ENCODE measurements at places on chromosomes 5 and 9.

- no peak for DNase-seq
Observed at GRCh38 chr9:70031141-70031545, 12.5 kb upstream of the MAMDC2 start.

- no peak for DNase-seq
Observed at GRCh38 chr9:107653263-107653821, 163.8 kb upstream of the KLF4 start.

- peak; percentile 81 for DNase-seq
Observed at GRCh38 chr9:89597711-89598362, 7.0 kb upstream of the GADD45G start.

GRCh38 chr5:67620424-67621397, 424.1 kb upstream of the CD180 start:
- no peak for DNase-seq

GRCh38 chr9:101738566-101739183, at the start of gene GRIN3A:
Gene GRIN3A (minus strand): TSS chr9:101738647. CDS start chr9:101737979, 668 bp downstream.
- peak; percentile 58 for DNase-seq

GRCh38 chr5:175836737-175837136, 34.6 kb upstream of the CPLX2 start:
- DNase-seq: peak; percentile 3

GRCh38 chr5:43231977-43232376, 40.0 kb downstream of the NIM1K start:
- DNase-seq: peak; percentile 56

DNA sequence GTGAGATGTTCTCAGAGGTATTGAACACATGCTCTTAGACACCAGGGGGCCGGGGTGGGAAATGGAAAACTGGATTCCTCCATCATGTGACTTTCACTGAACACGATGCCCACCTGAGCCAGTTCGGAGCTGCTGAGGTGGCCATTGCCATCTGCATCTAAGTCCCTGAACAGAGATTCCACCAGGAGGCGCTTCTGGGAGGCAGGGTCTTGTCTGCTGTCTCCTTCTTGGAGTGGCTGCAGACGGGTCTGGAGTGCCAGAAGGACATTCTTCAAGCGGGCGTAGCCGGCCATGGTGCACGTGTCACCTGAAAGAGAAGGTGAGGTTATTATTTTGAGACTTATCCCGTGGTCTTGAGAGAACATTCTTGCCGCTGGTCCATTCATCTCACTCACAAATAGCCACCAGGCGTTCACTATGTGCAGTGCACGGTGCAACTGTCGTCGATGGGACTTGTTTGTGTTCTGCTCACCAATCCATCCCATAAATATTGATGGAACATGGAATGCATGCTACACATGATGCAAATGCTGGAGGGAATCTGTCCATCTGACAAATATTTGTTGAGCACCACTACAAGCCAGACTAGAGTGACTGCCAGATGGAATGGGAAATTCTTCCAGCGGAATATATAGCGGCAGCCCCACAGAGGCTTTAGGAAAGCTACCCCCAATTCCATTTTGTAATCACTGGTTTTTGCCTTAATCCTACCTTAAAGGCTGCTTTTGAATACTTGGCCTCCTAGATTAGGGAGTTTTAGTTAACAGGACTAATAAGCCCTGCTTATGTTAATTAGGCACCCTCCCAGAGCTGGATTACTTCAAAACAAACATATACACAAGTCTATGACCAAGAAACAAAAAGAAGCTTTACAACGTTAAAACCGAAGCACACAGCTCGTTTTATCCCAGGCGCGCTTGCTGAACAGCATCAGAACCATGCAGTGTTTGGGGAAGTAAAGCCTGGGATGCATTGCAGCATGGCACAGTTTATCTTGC, 264.8 kb downstream of the HSPA4 start:
- peak; percentile 27 for DNase-seq

GRCh38 chr9:123486431-123486830, 130.4 kb downstream of the CRB2 start:
- DNase-seq: no peak

DNA sequence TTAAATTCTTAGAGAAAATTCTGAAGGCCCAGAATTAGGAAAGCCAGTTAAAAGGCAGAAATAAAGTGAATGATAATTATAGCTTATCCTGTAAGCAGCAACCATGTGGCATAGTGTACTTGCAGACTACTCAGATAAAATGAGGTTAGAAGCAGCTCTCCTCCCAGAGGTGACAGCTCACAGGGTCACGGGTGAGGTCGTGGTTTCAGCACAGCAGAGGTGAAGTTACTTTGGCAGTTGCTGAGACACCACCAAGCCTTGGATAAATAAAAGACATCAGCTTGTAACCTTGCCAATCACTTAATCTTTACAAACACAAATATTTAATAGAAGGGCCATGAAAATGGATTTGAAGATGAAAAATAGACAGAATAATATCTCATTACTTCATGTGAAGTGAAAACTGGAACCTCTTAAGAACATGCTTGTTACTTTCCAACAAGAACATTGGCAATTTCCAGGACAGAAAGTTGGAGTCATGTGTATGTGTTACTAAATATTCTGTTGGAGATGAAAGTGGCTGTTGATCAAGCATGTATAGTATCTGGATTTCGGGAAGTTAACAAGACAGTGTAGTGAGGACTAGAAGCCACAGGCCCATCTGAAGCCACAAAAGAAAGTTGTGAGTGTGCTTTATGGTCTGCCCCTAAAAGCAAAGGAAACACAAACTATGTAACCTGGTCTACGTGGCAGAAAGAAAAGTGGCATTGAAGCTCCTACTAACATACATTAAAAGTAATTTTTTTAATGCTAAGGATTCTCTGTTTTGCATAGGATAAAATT, 134.4 kb downstream of the ERCC6L2 start:
- DNase-seq: peak; percentile 84

DNA sequence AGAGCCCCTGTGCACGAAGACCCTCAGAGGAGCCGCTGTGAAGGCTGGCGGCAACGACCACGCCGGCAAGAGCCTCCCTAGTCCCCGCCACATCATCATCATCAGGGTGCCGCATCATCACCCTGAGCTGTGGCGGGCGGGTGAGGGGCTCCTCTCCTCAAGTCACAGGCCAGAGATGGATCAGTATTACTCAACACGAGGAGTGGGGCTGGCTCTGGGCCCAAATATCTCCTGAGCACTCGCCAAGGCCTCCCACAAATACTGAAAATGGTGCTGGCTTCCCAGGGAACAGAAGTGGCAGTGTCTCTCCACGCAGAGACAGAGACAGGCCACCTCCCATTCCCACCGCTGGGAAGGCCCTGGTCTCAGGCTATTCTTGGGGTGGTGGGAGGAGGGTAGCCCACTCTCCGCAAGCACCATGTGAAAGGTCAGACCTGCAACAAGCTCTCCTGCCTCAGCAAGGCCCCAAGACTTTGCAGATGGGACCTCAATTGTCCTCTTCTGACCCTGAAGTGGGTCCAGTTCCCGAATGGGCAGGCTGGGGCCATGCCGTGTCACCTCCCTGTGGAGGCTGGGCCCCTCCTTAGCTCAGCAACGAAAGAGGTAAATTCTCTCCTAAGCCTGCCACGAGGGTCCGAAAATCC, 39.3 kb upstream of the ZNF354A start:
- DNase-seq: no peak

GRCh38 chr5:170416526-170416925, 27.4 kb upstream of the KCNMB1 start:
- no peak for DNase-seq

- peak; percentile 81 for DNase-seq
Observed at GRCh38 chr5:119417891-119418605, 34.2 kb upstream of the HSD17B4 start.

DNA sequence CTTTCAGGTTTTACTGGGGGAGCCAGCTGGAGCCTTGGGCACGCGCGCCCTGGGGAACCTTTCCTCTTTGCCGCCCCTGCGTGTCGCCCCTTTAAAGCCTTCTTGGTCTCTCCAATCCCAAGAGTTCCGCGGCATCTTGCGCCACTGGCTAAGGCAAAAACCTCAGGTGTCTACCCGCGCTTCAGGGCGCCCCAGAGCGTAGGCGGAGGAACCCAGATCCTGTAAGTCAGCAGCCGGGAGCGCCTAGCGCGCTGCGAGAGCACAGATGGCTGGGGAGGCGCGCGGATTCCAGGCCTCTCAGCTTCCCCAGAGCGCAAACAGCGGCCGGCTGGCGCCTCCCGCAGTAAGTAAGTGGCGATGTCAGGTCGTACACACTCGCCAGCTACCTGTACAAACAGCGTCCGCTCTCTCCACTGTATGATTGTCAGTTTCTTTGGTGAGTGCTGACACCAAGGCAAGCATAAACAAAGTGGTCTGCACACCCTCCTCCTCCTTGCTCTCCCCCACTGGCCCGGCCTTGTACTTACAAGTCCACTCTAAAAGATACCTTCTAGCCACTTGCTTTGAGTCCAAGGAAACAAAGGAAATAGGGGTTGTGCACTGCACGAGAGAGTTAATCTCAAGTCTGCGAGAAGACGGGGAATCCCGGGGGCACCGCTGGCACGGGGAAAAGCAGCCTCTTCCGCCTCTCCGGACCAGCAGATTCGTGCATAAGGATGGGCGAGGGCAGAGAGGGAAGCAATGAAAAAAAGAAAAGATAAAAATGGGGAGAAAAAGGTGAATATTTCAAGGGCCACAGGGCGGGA, 2.9 kb downstream of the HTR1A start:
- DNase-seq: peak; percentile 4

DNA sequence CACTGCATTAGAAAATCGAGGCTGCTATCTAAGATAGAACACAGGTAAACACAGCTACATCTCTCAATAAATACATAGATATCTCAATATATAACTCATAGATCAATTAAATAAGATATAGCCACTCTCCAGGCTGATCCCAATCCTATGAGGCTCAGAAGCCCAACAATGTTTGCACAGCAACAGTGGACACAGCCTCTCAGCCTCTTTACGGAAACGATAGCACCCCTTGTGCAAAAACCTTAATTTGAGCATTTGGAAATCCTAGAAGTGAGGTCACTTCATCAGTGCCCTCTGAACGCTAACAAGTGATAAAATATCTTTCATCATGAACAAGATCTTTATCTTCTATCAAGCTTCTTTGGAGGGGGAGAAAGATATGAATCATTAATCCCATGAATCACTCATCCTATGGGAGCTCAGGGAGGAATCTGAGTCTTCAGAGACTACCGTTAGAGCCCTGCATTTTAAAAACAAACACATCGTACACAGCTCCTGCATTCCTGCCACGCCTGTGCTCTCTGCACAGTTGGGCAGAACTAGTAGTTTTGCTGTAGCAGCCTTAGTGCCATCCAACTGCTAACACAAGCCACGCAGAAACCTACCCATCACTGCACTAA, 71.4 kb downstream of the MED27 start:
- no peak for DNase-seq

GRCh38 chr9:136044207-136044970, 50.7 kb downstream of the NACC2 start:
- no peak for DNase-seq

GRCh38 chr9:76037587-76038225, 147.2 kb downstream of the PCSK5 start:
- DNase-seq: no peak

DNA sequence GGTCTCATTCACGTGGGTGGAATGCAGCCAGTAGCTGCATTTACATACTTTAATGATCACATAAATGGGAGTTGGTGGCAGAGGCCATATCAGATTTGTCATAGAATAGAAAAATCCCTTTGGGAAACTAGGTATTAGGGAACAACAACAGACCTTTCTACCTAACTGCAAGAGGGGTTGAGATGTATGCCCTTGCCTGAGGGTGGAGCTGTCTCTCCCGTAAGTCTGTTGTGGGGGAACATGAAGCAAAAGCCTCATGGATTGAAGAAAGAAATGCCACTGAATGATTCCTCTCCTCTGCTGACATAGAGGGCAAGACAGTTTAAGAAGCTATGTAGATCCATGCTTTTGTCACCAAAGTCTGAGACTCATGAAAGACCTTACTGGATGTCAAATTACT, 461.3 kb downstream of the SPOCK1 start:
- no peak for DNase-seq

DNA sequence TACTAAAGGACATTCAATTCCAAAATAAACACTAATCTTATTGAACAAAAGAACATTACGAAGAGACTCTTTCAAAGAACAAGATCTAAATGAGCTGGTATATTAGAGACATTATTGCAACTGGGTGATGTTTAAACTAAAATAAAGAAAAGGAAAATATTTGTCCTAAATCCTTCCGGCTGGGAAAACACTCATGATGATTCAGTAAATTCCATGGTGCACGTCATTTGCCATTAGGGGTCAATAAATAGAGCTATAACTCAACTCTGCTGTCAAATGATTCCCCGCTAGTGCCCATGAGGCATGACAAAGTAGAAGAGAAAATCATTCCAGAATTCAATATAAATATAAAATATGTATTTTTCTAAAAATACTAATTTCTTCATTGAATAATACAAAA, 565.5 kb upstream of the TUSC1 start:
- DNase-seq: no peak

DNA sequence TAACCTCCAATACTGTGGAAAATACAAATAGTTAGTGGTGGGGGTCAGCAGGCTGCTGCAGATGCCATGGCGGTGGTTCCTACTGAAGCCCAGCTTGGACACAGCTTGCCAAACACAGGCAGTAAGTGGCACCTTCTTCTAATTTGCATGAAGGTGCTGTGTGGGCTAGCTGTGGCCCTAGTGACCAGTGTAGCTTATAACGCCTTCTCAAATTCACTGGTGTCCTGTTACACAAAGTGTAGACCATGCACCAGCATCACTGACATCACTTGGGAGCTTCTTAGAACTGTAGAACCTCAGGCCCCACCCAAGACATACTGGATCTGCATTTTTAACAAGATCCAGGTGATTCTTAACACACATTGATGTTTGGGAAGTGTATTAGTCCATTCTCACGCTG, 58.8 kb upstream of the TGFBR1 start:
- DNase-seq: no peak

GRCh38 chr5:156759156-156759555, 90.9 kb upstream of the PPP1R2B start:
- no peak for DNase-seq

DNA sequence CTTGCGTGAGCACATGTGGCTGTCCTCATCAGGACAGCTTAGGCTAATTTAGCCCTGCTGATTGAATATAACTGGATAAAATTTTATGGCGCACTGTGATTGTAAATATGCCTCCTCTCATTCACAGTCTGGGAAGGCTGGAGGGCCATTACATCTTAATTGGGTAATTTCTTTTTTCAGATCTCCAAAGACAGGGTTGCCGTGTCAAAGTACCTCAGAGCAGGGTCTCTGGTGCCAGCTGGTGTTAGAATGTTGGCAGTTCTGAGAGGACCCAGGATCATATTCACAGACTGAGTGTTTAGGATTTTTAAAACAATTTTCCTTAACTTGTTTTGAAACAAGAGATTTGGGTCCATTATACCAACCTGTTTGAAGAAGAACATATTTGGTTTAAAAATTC, 455.7 kb upstream of the TLE4 start:
- DNase-seq: no peak

DNA sequence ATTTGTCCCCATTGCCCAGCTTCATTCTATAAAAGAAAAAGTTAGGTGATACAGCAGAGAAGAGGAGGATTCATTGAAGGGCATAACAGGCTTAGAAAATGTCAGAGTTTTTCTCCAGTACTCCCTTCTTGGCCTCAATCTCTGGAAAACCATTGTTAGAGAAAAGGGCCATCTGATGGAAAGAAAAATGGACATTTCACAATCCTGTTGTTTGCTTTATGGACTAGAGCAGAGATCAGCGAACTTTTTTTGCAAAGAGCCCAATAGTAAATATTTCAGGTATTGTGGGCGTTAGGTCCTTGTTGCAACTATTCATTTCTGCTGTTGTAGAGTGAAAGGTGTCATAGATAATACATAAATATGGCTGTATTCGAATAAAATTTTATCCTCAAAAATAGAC, 208.8 kb downstream of the TLE4 start:
- DNase-seq: no peak

- peak; percentile 32 for DNase-seq
Observed at GRCh38 chr5:102229685-102230084, 66.4 kb downstream of the SLCO4C1 start.

GRCh38 chr5:4976902-4977301, 163.2 kb upstream of the ADAMTS16 start:
- DNase-seq: no peak

Data from hematopoietic multipotent progenitor cell treated with erythropoietin and hydrocortisone succinate and interleukin-3 and kit ligand, for 6 days (in vitro differentiated cells).